DMS153 (cell line): ENCODE measurements at places on chromosomes 12 and 14.

DNA sequence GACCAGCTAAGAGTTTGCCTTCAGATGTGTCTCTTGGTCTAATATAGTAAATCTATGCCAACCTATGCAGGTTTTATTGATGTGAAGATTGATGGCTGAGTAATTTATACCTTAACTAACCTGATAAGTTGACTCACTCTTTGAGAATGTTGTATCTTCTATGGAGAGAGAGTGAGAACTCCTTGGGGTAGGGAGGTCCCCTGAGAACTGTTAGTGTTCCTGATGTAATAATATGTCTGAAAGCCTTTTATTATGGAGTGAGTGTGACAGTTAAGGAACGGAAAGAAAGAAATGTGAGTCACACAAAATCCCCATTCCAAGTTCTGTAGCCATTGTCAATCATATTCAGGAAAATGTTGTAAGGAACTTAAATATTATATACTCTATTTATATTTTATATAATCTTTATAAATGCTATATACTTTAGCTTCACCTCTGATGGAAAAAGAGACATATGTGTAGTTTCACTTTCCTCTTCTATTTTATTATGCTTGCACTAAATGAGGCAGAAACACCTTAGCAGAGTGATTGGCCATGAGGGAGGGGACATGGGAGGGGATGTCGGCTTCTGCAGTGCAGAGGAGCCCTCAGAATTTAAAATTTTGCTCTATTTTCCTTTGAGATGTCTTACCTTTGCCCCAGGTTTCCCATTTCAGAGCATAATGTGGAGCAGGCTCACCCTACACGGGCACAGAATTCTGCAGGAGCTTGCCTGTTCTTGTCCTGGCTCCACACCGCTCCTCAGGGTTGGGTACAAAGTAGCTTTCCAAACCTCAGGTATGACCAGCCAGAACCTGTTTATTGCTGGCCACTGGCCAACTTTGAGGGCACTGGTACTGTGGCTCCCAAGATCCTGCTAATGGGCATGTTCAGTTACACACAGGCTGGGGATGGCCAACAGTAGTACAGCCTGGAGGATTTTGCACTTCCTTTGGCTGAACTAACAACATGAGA lies 57.7 kb downstream of the ARF6 start:
- DNase-seq = peak; percentile 76

DNA sequence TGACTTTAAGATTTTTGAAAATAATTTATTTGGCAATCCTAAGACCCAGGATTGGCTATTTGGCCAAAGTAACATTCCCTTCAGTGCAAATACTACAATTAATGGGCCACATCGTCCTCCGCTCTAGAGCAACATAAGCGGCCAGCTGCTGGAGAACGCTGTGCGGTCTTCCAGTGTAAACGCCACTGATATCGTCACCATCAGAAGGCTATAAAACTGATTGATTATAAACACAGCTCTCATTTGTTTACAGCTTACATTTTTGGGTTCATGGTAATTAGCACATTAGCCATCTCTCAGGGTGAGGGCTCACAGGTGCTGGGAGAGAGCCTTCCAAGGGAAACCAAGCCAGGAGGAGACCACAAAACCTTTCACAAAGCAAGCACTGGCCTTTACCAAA lies 130.1 kb upstream of the BMP4 start:
- no peak for DNase-seq

GRCh38 chr14:86505808-86506207 lies 975.9 kb downstream of the FLRT2 start:
- no peak for DNase-seq

DNA sequence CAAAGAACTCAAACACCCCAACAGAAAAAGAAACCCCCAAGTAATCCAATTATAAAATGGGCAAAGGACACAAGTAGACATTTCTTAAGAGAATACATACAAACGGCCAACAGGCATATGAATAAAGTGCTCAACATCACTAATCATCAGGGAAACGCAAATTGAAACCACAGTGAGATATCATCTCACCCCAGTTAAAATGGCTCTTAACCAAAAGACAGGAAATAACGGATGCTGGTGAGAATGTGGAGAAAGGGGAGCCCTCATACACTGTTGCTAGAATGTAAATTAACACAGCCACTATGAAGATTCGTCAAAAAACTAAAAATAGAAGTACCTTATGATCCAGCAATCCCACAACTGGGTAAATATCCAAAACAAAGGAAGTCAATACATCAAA lies 52.4 kb downstream of the CLMN start:
- DNase-seq = no peak
